Dermis microvascular lymphatic vessel endothelial cell (primary cell): ENCODE measurements at places on chromosomes 6 and 20. TPM values are rescaled to one million over a fixed set of nuclear protein-coding genes. Genes with fewer than 3 reads are reported as not detected.

Gene LHFPL5
- total RNA-seq = not detected in 2 replicates

Gene ESR1
- total RNA-seq = not detected in 2 replicates

Gene KHDC1L
- not detected in 2 replicates for total RNA-seq

DNA sequence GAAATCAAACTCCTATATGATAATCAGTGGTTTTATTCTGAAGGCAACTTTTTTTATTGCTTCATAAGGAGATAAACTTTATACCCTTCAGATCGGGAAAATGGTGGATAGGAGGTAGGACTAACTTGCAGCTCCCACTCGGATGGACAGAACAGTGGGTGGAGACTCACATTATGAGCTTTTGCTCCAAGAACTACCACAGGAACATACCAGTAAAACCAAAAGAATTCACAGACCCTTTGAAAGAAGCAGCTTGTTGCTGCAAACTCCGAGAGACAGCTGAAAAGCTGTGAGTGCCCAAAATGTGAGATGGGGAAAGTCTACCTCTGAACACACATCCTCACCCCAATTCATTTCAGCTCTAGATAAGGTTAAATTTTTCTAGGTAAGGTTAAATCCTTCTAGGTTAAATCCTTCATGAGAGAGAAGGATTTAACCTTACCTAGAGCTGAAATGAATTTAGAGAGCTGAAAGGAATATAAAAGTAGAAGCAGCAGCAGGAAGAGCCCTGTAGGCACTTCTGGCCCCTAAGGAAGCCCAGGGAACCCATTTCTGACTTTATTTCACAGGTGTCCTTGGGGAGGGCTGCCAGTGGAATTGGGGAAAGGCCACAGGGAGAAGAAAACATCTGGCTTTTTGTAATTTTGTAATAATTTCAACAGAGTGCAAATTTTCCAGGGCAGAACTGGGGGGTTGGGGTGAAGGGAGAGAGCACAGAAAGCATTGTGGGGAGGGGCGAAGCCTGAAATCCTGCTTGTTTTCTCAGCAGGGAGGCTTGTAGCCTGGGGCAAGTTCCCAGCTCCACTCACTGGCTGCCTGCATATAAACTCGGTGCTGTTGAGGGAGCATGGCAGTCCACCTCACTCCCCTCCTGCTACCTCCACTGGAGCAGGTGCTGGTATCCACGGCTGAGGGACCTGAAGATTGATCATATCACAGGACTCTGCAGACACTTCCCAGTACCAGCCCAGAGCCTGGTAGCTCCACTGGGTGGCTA is 65.9 kb upstream of the HCRTR2 start:
- DNase-seq = no peak

DNA sequence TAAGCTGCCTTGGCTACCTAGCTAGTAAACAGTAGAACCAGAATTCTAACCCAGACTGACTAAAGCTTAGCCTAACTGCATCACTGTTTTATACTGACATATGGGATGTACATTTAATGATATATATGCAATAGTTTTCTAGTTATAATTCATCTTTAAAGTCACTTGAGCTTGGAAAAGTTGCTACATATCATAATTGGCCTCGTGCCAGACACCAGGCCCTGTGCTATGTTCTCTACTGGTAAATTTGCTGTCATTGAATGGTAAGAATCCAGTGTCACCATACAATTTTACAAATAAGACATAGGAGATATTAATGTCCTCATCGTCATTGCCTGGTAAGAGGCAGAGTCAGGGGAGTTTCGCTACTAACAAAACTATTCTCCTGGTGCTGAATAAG is 396.8 kb downstream of the CDKAL1 start:
- DNase-seq = no peak

DNA sequence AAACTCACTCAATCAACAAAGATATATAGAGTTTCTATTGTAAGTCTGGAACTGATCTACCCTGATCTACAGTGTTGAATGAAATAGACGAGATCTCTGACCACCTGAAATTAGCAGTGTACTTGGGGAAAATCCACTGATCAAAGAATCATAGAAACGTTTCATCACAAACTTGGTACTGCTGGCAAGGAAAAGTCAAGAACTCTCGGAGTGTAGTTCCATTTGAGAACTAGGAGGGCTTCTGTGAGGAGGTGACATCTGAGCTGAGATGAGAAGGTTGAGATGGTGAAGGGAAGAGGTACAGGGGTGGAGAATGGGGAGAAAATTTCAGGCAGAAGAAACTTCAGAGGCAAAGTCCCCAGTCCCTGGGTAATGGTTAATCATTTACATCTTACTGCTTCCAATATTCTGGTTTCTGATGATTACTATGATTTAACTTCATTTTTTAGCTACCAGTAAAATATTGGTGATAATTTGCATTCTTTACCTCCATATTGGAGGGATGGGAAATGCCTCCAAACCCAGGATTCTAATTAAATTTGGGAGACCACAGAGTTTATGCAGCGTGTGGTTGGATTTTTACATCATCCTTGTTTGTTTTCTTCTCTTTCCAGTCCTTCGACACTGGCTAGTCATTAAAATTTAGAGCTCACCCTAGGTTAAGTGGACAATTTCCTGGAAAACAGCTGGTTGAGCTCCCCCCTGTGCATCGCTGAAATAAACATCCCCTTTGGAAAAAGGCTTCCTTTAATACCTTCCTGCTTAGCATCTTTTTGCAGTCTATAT is 191.9 kb downstream of the BCAS1 start:
- DNase-seq = no peak

GRCh38 chr20:49461894-49462620 is 20.4 kb downstream of the KCNB1 start:
- DNase-seq = no peak

DNA sequence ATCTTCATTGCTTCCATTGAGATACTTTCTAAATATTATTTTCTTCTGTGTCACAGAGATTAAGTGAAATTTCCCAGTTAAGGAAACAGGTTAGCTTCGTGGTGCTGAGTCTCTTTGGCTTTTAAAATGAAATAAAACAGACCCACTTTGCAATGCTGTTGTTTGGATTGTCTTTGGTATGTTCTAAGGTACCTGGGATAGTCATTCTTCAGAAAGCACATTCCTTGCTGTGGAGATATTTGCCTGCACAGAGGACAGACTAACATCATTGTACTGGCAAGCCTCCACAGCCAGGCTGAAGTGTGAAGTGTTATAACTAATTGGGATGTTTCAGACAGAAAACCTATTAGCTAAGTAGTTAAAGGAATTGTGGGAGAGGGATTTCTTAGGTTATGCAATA is 148.8 kb upstream of the EPHA7 start:
- no peak for DNase-seq

- DNase-seq = peak; percentile 85
These were observed 125.4 kb downstream of the HIVEP1 start for GRCh38 chr6:12137480-12137879.

GRCh38 chr20:3105256-3106137 is 21.0 kb upstream of the AVP start:
- no peak for DNase-seq

DNA sequence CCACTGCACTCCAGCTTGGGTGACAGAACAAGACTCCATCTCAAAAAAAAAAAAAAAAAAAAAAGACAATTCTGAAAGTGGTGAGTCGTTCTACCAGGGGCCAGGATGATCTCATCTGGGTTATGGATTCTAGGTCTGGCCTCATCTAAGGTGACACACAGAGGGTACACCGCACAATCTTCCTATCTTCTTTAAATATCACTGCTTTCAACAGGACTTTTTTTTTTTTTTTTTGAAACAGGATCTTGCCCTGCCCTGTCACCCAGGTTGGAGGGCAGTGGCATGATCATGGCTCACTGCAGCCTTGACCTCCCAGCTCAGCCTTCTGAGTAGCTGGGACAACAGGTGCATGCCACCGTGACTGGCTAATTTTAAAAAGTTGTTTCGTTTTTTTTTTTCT is 67.7 kb downstream of the SLC16A10 start:
- no peak for DNase-seq

- DNase-seq = no peak
These were observed 11.4 kb downstream of the MYLK4 start for GRCh38 chr6:2739335-2739734.

- DNase-seq = no peak
These were observed 147.3 kb downstream of the TRIM27 start for GRCh38 chr6:28776269-28777146.

- DNase-seq = peak; percentile 7
These were observed 259.1 kb downstream of the ZFAND3 start for GRCh38 chr6:38078671-38079070.

DNA sequence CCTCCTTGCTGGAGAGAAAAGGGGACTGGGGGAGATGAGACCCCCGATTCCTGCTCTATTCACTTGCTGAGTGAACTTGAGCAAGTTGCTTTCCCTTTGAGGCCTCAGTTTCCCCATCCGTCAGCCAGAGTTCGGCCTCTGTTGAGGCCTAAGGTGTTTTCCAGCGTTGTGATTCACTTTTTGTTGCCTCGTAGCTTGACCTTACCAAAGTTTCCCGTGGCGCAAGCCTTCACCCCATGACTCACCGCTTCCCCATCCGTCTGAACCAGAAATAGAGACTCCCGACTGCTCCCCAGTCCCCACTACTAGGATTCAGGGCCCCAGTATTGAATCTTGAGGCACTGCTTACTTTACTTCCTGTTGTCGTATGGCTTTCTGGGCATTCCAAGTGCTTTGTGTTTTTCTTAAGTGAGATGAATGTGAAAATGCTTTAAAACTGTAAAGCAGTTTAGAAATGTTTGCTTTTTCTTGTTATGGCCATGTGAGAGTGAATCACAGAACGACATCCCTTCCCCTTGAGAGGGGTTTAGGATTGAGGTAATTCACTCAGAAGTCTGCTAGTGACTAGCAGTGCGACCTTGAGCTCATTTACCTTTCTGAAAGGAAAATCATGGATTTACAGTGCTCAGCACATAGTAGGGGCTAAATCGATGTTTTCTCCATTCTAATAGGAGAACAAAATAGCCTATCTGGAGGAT is 1.2 kb downstream of the CHMP4B start:
- peak; percentile 94 for DNase-seq

DNA sequence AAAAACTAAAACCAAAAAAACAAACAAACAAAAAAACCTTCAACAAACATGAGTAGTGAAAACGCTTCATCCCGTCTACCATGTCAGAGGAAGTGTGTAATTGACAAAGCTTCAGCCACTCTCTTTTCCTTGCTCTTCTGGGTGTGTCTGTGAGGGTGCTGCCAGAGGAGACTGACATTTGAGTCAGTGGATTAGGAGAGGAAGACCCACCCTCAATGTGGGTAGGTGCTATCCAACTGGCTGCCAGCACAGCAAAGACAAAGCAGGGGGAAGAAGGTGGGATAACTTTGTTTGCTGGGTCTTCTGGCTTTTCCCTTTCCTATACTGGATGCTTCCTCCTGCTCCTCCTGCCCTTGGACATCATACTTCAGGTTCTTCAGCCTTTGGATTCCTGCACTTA is 145.6 kb downstream of the TASP1 start:
- DNase-seq = no peak

- DNase-seq = no peak
These were observed 43.2 kb downstream of the PPP1R3G start for GRCh38 chr6:5128351-5128750.

- DNase-seq = no peak
These were observed 11.0 kb upstream of the HINT3 start for GRCh38 chr6:125945378-125946141.

GRCh38 chr6:39882531-39882899 is 51.7 kb downstream of the MOCS1 start:
- peak; percentile 81 for DNase-seq
